Pulmonary artery endothelial cell (primary cell): ENCODE measurements at places on chromosomes 11 and 22. TPM values are rescaled to one million over a fixed set of nuclear protein-coding genes. Genes with fewer than 3 reads are reported as not detected.

Gene ARHGAP42
- 0.46 and 1.0 TPM in 2 replicates for total RNA-seq

Gene P4HA3
- total RNA-seq = 32.4 and 40.7 TPM in 2 replicates

Gene RHOD
- 4.2 and 10.6 TPM in 2 replicates for total RNA-seq

Gene MMP8
- not detected in 2 replicates for total RNA-seq

Gene NRGN
- 2.5 and 3.0 TPM in 2 replicates for total RNA-seq

Gene SLC7A4
- total RNA-seq = not detected in 2 replicates

Gene ELMOD1
- total RNA-seq = 0.53 and 0.63 TPM in 2 replicates

Gene ST14
- total RNA-seq = under 0.01 and 0.07 TPM in 2 replicates

Gene VSIG10L2
- total RNA-seq = not detected in 2 replicates

Gene PANX2
- total RNA-seq = 0.53 and 0.99 TPM in 2 replicates

Gene FAM227A
- 0.46 and 0.71 TPM in 2 replicates for total RNA-seq

Gene POGLUT3
- total RNA-seq = 23.7 and 29.6 TPM in 2 replicates
